T1000 (cell line): ENCODE measurements at places on chromosomes 4 and X.

DNA sequence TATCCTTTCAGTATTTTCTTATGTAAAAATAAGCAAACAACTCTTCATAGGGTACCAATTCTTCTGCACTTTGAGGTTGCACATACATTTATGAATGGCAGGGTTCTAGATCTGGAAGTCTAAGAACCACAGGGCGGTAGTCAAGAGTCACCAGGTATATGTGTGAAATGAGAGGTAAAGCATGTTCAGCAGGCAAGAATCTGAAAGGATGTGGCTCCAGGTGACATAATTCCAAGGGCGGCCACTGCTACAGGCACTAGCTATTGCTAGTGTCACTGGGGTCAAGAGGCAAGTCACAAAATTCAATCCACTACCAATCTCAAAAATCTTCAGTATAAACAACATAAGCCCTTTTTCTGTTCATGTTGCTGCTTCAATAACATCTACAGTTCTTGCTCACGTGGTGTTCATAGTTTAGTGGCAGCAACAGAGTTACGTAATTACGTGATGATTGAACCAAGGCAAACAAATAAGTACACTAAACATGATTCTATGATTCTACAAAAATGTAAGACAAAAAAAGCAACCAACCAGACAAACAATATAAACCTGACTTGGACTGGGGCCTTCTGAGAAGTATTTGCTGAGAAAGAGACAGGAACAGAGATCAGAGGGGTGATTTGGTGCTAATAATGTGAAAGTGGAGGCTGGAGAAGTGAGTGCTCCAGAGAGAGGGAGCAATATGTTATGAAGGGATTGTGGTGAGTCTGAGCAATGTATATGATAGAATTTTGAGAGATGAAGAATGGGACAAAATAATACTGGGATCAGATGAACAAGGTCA is 101.7 kb downstream of the NAA11 start:
- DNase-seq = no peak

- DNase-seq = no peak
Observed at GRCh38 chr4:142092941-142093340, 456.6 kb downstream of the IL15 start.

DNA sequence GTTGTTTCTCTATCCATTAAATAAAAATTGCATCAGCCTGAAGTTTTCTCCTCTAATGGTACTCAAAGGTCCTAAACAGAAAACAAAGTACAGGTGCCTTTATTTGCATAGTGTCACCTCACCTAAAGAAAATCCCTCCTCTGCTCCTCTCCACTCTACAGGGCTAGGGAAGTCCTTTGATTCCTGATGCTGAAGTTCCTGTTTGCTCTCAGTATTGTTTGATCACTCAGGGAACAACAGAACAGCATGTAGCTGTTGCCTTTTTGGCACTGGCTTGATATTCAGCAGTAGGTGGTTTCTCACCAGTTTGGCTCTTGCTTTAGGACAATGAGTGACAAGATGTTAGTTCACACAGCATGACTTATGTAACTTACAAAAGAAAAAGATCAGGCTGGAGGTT is 156.2 kb upstream of the SLC7A11 start:
- no peak for DNase-seq

DNA sequence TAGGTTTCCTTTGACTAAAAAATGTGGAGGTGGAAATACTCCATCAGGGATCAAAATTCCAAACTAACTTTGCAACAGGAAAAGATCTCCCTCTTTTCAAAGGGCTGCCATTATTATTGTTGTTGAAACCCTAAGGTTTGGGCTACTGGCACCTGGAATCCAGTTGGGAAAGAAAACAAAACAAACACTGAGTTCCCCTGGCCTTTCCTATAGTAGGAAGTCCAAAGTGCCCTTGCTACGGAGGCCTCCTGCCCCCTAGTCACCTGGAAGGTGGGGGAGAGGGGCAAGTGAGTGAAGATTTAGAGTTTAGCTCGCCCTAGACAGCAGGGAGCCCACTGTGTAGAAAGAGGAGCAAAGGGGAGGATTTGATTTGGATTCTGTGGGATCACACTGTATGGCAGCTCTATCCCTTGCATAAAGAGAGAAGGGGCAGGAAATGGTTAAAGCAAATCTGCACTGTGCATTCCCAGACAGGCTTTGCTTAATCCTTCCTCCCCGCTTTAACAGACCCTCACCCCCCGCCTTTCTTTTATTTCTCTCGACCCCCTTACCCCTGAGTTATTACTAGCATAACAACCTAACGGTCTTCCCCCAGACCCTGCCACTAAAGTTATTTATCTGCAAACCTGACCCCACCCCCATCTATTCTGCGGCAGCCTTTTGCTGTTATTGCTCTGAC is 627 bp upstream of the FAT4 start:
- no peak for DNase-seq

- DNase-seq = no peak
Observed at GRCh38 chrX:9997524-9997923, 30.4 kb downstream of the CLDN34 start.

GRCh38 chrX:66163849-66164411 is at the start of gene HEPH:
Gene HEPH (plus strand): TSS chrX:66164247. CDS start chrX:66170571, 6,324 bp downstream.
- DNase-seq = no peak

- no peak for DNase-seq
Observed at GRCh38 chr4:185381288-185382196, 14.2 kb downstream of the LRP2BP start.

GRCh38 chr4:79044141-79044659 is 105.0 kb upstream of the PAQR3 start:
- no peak for DNase-seq

DNA sequence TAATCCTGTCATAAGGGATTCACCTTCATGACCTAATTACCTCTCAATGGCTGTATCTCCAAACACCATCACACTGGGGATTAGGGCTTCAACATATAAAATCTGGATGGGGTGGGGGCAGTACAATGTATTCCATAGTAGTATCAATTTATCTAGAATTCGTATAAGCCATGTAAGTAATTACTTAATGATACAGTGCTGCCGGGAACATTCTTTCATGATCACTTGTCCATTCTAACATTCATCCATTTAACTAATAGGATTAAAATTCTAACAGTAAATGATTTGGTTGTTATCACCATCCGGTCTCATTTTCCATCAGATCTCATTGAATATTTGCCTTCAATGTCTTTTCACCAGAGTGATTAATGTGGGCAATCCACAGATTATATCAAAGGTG is 1620.9 kb upstream of the TENM3 start:
- DNase-seq = no peak

DNA sequence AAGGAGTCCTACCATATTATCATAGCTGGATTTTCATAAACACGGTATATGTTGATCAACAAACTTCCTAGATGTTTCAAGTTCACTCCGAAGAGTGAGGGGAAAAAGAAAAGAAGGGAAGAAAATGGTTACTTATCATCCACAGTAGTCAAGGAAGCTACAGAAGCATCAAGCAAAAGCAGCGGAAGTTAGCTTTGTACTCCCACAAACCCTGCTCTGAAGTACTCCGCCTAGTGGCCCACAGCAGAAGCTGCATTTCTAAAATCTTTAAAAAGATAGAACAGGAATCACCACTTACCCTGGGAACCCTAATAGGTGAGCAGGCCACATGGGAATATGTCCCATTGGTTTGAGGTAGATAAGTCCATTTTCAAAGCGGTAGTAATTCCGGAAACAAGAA is 28.5 kb upstream of the FRG1 start:
- no peak for DNase-seq

DNA sequence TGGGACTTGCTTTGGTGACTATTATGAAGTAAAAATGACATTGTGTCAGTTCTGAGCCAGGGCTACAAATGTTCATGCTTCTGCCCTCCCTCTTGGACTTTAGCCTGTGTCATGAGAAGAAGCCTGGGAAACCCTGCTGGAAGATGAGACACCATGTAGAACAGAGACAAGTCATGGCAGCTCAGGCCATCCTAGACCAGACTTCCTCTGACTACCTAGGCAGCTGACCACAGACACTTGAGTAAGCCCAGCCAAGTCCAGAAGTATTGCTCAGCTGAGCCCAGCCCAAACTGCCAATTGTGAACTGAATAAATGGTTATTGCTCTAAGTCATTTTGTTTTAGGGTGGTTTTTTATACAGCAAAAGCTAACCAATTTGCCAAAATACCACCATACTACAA is 467.6 kb upstream of the CNKSR2 start:
- DNase-seq = no peak

DNA sequence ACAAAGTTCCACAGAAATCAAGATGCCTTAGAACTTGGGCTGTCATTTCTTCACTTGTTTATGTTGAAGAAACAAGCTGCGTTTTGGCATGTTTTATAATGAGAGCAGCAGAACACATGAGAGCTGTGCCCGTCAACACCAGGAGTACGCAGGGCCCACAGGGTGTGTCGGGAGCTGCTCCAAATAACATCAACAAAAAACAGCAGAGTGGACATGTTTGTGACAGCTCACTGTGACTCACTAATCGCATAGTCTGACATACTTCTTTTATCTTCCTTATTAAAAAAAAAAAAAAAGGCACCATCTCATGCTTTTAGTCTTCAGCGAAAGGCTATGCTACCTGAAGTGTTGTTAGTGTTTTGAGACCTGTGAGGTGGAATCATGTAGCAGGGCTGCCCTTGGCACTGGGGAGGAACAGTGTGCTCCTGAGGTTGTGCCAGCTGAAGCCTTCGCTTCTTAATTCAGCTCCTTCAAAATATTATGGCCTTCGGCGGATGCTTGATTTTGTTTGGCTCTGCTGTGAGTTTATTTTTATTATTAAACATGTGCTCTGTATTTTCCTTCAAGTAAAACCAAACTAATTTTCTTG is 32.8 kb downstream of the FHDC1 start:
- no peak for DNase-seq

DNA sequence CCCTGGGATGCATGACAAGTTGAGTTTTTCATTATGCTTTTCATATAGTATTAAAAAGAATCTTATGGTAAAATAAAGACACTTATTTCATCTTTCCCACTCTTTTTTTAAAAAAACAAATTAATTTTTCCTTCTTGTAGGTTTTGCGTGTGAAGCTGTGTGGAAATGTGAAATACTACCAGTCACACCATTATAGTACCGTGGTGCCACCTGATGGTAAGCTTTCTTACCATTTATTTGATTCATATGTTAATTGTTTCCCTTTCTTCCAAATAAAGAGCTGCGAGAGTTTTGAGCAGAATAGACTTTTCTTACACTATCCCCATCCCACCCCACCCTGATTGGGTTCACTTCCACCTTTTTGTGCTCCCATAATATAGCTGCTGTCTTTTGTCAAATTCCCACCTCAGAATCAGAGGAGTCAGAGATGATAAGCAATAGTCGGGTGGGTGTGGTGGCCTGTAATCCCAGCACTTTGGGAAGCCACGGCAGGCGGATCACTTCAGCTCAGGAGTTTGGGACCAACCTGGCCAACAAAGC is 44.3 kb downstream of the CASP6 start:
- DNase-seq = no peak

DNA sequence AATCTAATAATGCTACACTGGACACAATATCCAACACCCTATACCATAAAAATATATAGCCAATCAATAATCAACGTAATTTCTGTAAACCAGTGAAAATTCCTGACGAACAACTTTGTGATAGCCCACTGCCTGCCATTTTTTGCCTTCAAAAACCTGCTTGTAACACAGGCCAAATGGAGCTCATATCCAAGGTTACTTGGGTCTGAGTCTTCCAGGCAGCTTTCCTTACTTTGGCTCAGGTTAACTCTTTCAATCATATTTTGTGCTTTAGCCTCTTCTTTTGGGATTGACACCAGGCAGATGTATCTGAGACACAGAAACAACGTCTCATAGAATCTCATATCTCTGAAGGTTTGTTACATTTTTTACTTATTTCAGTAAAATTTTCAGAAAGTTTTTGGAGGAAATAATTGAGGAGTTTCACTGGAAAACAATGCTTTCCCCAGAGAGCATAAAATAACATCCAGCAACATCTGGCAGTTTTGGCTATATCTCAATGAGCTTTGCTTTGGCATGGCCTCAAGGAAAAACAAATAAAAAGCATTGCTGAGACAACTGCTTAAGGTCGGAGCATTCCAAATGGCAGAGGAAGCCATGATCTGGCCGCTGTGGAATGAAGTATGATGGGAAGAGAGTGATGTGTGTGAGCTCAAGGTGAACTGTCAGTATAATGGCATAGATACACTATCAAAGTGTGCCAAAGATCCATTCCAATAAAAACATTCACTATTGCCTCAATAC is 162.9 kb upstream of the SPIN4 start:
- peak; percentile 14 for DNase-seq

DNA sequence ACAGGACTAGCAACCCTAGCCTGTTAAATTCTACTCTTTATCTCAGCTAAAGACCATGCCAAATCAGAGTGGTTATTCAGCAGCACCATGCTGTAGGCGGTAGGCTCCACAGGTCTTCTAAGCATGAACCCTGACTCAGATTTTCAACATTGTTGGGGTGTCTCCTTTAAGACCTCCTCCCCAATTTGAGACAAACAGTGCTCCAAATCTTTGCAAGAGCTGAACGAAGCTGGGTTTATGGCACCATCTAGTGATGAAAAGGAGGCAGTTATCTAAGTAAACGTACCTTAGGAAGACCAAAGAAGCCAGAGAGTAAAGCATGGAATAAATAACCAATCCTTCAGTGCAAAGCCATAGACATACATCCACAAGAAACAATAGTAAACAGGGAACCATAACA is 334.5 kb upstream of the SLC7A11 start:
- no peak for DNase-seq

- DNase-seq = no peak
Observed at GRCh38 chrX:19343085-19343534, 617 bp upstream of the PDHA1 start.

GRCh38 chr4:147785129-147785528 is 53.2 kb downstream of the ARHGAP10 start:
- DNase-seq = no peak

DNA sequence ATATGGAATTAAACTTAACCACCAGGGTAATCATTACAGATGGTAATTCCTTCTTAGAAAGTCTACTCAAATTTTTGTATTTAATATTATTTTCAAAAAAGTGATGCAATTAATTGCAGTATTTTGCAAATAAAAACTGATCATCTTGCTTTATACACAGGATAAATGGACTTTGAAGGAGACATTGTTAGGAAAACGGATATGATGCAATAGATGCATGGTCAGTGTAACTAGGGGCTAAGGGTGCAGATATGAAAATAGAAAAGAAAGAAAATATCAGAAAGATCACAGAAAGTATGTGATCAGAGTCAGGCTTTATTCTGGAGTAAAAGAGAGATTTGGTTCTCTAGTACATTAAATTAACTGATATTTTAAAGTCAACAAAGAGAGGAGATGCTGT is 401.7 kb downstream of the TLL1 start:
- DNase-seq = no peak

DNA sequence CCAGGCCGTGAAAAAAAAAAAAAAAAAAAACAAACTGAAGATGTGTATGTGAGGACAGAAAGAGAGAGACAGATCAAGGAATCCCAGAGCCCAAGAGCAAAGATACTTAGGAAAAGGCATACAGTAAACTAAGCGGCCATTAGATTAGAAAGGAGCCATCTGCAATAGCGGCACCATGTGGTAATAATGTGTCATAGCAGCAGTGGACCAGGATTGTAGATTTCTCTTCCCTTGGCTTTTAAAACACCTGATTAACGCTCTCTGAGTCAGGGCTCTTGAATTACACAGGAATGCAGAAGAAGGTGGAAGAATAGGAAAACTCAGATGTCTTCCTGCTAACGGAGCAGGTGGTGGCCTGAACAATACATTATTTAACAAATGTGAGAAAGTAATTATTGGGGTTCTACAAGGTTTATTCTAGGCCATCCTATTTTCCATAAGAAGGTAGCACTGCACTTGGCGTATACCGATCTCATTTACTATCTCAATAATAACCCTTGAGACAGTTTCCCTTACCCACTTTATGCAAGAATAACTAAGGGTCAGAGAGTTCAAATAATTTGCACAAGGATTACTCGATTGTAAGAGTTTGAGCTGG is 182.7 kb downstream of the KCNIP4 start:
- peak; percentile 59 for DNase-seq
